ENCODE measurements at places on chromosomes 7 and 10. TPM values are rescaled to one million over a fixed set of nuclear protein-coding genes. Genes with fewer than 3 reads are reported as not detected.

The CALCR gene
- not detected for total RNA-seq

The GIMAP2 gene
- total RNA-seq: 5.2 TPM

The HTR5A gene
- not detected for total RNA-seq

The PPP1R17 gene
- not detected for total RNA-seq

The HOXA13 gene
- not detected for total RNA-seq

The ATP5F1C gene
- 278 TPM for total RNA-seq

The CALN1 gene
- total RNA-seq: not detected

The FAM20C gene
- 34.5 TPM for total RNA-seq

The OR9A2 gene
- not detected for total RNA-seq

The TMEM225B gene
- not detected for total RNA-seq

The PI4K2A gene
- 18.4 TPM for total RNA-seq

The PNLIP gene
- not detected for total RNA-seq

The LIPF gene
- total RNA-seq: not detected

The SLC16A12 gene
- 5.8 TPM for total RNA-seq

The DPCD gene
- 45.8 TPM for total RNA-seq

The KCNIP2 gene
- total RNA-seq: 0.54 TPM

The SPDYE16 gene
- total RNA-seq: not detected

The ANKRD7 gene
- total RNA-seq: not detected

The CACNA2D1 gene
- total RNA-seq: 69.7 TPM

The HYAL4 gene
- total RNA-seq: not detected

The PSPH gene
- 37.4 TPM for total RNA-seq

The SLC26A3 gene
- total RNA-seq: not detected

The TMEM184A gene
- total RNA-seq: not detected

The CPA1 gene
- total RNA-seq: not detected

The PHYH gene
- 18.8 TPM for total RNA-seq

The SPDYE11 gene
- not detected for total RNA-seq

The GATA3 gene
- total RNA-seq: not detected

The C10orf143 gene
- not detected for total RNA-seq

The BTBD16 gene
- not detected for total RNA-seq

The DDC gene
- not detected for total RNA-seq

The CYP2C8 gene
- total RNA-seq: not detected

The ASAH2B gene
- total RNA-seq: 1.3 TPM

The RHOBTB1 gene
- 7.8 TPM for total RNA-seq

The SPDYE6 gene
- total RNA-seq: not detected

The TMEM236 gene
- under 0.01 TPM for total RNA-seq

The NEBL gene
- 3.2 TPM for total RNA-seq

The CPA4 gene
- 56.7 TPM for total RNA-seq

The IMMP2L gene
- 9.2 TPM for total RNA-seq

The PRPF18 gene
- total RNA-seq: 15.7 TPM

The SORBS1 gene
- total RNA-seq: 5.8 TPM

Measured in cardiac atrium fibroblast (primary cell).